Anterior cingulate cortex (tissue), 58 donors: ENCODE measurements at places on chromosomes 2 and 18.

DNA sequence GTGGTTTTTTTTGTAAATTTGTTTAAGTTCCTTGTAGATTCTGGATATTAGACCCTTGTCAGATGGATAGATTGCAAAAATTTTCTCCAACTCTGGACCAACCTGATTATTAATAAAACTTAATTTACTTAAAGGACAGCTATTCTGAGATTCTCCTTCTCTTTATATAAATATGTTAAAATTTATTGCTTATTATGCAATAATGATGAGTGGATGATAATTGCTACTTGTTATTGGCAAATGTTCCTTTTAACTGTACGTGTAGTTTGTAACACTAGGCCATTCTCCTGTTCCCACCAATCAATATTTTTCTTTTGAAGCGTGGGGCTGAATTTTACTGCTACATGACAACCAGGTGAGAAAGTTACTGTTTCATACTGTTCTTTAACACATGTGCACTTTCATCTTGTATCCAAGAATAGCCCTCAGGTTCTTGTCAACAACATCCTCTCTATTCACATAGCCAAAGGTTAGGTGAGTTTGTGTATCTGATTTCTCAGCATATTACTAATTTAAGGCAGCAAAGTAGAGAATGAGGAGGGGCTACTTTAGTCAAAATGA is 16.6 kb upstream of the STK17B start:
- no peak for DNase-seq

DNA sequence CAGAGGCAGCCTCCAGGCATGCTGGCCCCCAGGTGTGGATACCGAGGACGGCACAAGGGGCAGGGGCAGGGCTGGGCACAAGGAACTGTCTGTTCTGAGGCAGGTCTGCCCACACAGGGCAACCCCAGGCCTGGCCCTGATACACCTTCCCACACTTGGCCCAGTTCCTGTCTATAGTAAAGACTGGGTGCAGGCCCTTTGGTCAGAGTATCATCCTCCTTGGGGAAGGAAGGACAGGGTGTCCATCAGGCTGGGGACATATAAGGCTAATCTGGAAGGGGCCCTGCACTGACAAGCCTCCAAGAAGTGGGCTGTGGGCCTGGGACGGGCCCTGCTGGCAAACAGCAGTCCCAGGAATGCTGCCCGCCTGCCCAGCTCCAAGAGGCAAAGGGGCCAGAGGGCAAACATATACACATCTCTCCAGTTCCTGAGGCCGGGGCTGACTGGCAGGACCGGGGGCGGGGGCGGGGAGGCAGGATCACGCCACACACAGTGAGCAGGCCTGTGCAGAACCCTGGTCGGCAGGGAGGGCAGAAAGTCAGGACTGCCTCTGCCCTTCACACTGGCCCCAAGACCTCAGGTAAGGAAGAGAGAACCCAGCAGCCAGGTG is 18.9 kb downstream of the SDC1 start:
- no peak for DNase-seq

DNA sequence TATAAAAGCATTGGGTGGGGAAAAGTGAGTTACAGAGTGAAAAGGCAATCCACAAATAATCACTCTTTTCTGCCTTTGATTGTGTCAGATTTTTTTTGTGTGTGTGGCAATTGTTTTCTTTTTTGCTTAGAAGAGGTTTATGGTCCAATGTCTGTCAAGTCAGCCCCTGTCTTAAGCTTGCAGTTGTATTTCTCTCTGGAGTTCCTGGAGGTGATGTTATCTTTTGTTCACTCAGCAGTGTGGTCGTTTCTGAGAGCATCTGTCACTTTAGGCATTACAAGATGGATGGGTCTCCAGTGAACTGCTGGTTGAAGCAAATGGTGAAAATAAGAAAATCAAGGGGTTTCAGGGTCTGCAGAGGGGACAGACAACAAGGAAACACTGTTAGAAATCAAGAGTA is 121.3 kb downstream of the GREB1L start:
- DNase-seq = no peak

DNA sequence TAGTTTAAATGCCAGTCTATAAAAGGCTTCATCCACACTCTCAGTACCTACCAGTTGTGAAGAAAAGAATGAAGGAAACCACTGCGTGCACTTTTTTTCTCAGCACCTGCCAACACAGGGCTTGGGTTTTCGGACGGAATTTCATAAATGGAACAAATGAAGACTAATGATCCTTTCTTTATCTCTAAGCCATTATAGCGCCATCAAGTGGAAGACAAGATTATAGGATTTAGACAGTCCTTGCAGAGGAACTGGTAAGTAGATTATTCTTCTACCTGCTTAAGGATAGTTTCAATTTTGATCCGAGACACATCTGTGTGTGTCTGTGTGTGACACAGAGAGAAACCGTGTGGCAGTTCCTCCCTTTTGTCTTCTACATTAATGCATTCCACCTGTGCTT is 245.6 kb downstream of the NRXN1 start:
- DNase-seq = no peak

DNA sequence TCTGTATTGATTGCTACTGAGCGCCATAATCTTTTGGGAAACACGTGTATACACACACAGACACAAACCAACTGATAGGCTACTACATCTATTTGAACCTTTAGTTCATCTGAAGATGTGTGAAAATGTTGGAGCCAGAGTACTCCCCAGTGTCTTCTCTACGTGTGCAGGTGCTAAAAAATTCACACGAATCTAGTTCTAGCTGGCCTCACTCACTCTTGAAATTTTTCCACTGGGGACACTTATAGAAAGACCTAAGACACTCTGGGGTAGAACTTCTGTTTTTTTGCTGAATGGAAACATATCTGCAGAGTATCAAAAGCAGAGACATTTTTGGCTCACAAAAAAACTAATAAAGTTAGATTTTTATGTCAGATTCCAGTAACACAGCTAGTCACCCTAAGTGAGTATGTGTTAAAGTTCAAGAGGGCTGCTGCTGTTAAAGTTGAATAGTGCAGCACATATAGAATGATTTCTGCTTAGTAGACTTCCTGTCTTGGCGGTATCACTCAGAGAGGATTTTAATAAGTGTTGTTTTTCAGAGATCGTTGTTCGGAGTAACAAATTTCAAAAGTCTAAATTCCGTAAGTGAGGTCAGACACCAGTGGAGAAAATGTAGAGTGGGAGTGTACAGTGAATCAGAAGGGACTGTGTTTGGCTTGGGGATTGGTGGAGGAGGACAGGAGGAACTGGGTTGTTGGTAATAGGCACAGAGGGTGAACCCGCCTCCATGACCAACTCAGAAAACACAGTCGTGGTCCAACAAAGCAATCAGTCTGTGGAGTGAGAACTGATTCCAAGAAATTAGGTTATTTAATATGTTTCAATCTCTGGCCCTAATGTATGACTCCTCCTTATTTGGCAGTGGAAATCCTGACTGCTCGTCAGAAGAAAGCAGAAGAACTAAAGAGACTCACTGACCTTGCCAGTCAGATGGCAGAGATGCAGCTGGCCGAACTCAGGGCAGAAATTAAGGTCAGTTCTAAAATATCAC is 43.1 kb downstream of the KCTD18 start:
- DNase-seq = no peak

DNA sequence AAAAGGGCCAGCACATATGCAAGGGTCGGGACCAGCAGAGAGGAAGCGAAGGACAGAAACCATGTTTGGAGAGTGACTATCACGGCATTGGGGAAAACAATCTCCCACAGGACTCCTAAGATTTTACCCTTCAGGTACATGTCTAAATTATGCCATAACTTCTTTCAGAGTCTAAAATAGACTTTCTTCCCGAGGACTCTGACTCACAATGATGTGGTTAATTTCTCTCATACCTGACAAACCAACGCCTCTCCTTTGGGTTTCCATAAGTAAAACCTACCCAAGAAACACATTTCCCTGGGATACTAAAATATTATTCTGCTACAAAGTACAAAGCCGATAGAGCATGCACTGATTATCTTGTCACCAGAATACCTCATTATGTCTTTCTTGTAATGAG is 127.8 kb upstream of the NETO1 start:
- no peak for DNase-seq

DNA sequence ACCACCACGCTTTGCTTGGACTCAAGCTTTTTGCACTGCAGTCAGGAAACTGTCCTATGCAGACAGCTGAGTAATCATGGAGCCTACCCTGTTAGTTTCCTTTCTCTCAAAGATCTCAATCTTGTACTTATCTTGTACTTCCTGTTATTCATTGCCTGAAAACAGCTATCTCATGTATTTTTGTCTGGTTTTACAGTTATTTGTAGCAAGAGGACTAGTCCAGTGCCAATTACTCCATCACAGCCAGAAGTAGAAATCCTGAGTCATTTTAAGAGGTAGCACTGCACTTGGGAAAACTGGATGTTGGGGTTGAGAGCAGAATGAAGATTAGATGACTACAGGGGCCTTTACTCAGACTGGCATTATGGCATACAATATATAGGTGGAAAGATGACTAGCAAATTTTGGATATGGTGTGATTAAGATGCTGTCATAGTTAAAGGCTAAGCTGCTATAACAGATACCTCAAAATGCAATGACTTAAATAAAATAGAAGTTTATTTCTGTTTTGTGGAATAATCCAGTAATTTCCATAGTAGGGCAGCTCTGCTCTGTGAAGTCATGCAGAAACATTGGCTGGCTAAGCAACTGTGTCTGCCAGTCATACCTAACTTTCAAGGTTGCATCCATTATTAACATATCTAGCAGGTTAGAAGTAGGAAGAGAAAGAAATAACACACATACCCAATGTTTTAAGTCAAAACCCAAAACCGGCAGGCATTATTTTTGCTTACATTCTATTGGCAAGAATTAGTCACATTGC is 21.1 kb upstream of the CHMP3 start:
- DNase-seq = no peak

- peak; percentile 28 for DNase-seq
Observed at GRCh38 chr2:205188239-205189138, 493.8 kb upstream of the NRP2 start.

DNA sequence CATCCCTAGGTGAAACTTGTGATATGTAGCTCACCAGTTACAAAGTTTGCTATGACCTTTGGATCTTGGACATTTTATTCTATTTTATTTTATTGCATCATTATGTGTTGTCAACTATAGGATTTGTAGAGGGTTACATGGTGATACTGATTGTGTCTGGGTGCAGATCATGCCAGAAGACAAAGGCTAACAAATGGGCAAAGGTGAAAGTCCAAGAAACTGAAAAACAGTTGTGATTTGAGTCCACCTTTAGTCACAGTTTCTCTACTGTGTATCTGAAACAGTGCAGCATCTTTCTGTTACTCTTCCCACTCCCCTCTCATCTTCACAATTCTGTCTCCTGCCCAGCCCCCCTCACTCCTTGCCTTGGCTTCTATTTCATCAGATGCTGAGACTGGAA is 111.9 kb upstream of the LYPD6 start:
- no peak for DNase-seq

DNA sequence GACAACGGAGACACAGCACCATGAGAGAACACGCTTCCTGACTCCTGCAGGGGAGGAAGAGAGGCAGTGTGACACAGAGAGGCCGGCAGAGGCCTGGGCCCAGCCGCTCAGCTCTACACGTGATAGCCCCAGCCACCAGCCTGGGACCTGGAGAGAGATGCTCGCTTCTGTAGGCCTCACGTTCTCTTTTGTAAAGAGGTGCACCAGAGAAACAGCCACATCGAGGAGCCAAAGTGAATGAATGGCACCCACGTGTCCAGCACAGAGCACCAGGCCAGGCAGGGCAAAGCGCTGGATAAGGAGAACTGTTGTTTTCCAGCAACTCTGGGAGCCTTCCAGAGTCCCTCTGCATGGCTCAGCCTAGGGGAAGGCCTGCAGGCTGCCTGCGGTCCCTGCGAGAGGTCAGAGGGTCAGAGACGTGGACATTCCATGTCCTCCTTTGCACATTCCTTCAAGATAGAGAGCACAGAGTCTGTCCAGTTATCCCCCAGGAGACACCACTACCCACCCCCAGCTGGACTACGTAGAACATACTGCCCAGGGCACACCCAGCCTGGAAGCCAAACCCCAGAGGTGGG is 14.2 kb downstream of the LIMS2 start:
- peak; percentile 19 for DNase-seq

DNA sequence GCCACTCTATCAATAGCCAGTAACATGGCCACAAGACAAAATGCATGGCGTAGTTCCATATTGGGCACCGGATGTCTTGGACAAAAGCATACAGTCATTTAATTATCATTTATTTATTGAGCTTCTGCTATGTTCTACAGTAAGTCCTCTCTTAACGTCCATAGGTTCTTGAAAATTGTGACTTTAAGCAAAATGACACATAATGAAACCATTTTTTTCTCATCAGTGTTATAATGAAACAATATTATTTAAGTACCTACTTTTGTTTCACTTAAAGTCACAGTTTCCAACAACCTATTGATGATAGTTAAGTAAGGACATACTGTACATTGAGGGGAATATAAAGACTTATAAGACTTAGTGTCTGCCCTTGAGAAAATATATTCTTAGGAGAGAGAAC is 84.9 kb downstream of the XRCC5 start:
- DNase-seq = no peak

DNA sequence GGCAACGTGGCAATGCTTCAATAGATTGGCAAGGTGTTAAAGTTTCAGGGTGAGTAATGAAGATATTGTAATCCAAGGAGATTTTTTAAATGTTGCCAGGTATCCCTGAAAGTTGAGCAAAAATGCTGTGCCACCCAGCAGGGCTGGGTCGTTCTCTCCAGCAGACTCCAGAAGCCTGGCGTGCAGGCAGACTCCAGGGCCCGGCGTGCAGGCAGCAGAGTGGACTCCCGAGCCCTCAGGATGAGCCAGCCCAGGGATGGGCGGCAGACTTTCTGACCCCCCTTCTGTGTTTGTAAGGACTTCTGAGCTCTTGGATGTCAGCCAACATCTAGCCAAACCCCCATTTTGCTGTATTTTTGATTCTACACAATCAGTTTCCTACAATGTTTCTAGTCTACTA is 289.1 kb downstream of the ZNF516 start:
- no peak for DNase-seq

DNA sequence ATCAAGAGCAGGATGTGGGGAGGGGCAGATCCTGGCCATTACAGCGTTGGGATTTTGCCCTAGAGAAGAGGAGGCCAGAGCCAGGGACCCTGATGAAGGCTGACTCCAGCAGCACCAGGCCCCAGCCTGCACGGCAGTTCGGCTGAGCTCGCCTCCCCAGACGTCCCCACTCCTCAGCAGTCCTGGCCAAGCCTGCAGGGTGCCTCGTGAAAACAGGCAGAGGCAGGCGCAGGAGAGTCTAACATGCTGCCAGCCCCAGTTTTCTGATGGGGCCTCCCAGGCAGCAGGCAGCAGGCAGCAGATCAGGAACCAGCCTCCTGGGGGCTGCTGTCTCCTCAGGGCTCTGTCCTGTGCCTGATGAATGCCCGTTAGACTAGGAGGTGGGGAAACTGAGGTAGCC is 19.7 kb upstream of the GLI2 start:
- DNase-seq = no peak

DNA sequence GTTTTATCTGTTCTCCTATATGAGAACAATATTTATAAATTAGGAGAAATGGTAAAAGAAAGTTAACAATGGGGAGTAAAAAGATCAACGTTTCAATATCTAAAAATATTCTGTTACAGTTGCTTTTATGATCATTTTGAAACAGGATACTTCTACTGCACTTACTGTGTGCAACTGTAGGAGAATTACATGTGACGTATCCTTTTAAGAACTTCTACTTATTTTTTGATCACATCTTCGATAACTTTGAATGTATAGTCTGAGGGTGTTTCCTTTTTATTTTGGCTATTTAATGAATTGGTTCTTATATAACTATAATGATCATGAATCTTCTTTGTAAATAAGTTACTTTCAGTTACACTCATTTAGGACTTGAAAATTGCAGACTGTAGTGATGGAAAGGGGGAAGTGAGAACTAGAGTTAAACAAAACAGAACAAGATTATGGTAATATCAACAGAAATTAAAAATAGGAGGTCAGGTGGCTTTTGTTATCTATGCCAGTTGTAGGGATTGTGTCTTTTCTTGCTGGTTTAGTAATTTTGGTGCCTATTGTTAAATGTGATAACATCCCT is 109.9 kb downstream of the MSTN start:
- no peak for DNase-seq
